Activated B cell treated with CpG ODN at 0.5 μM for 24 hours (primary cell): ENCODE measurements at places on chromosomes 11 and 22. TPM values are rescaled to one million over a fixed set of nuclear protein-coding genes. Genes with fewer than 3 reads are reported as not detected.

Gene GP1BB
- not detected in 2 replicates for total RNA-seq

GRCh38 chr11:112538534-112539280 is 278.0 kb upstream of the PLET1 start:
- no peaks in the 10 kb centered on the region for H3K4me1 ChIP-seq
- no peak overlapping the region for H3K4me3 ChIP-seq
- peaks cover 18% of the 10 kb centered on the region for H3K27me3 ChIP-seq
- no peak overlapping the region for H3K27ac ChIP-seq

GRCh38 chr11:10607462-10608132 is 39.1 kb upstream of the LYVE1 start:
- H3K27me3 ChIP-seq = no peaks in the 10 kb centered on the region
- H3K27ac ChIP-seq = peak overlapping the region; percentile 90
- H3K4me1 ChIP-seq = peaks cover 99% of the 10 kb centered on the region

- H3K27me3 ChIP-seq = no peaks in the 10 kb centered on the region
- peaks cover 84% of the 10 kb centered on the region for H3K36me3 ChIP-seq
- H3K27ac ChIP-seq = no peak overlapping the region
- no peak for DNase-seq
These were observed 39.3 kb upstream of the MYO18B start for GRCh38 chr22:25702571-25703167.

DNA sequence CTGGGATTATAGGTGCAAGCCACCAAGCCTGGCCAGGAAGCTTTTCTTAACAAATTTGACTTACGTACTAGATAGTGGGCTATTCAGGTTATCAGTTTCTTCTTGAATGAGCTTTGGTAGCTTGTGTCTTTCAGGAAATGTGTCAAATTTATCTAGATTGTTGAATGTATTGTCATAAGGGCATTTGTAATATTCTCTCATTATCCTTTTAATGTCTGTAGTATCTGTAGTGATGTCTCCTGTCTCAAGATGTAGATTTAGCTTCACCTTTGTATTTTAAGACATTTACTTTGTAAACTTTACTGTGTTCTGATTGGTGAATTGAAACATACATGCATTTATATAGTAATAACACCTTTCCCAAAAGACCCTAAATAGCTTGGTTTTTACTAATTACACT is 20.7 kb downstream of the ARHGAP8 start:
- H3K4me3 ChIP-seq = no peak overlapping the region
- H3K27ac ChIP-seq = no peak overlapping the region
- H3K27me3 ChIP-seq = peaks cover 2% of the 10 kb centered on the region
- H3K4me1 ChIP-seq = no peaks in the 10 kb centered on the region
- H3K36me3 ChIP-seq = peaks cover 1% of the 10 kb centered on the region
- DNase-seq = no peak

- H3K27me3 ChIP-seq = peaks cover 26% of the 10 kb centered on the region
- H3K4me3 ChIP-seq = no peak overlapping the region
- H3K27ac ChIP-seq = no peak overlapping the region
- no peaks in the 10 kb centered on the region for H3K4me1 ChIP-seq
These were observed 83.9 kb upstream of the TIMP3 start for GRCh38 chr22:32717337-32718240.

DNA sequence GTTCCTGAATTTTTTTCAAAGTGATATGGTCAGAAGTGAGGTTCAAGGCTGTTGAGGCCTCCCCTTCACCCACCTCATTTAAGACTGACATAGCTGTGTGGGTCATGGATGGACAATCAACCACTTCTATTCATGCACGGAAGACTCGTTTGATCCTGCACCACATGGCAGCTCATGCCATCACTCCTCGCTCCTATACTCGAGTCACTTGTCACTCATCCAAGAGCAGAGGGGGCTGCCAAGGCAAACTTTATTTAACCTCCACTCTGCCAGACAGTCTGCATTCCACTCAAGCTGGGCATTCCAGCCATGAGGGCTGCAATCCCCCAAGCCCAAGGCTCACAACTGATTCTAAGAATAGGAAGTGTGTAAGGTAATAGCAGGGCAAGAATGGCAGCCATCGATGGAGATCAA is 34.1 kb downstream of the SNX19 start:
- no peak overlapping the region for H3K4me3 ChIP-seq
- H3K27me3 ChIP-seq = no peaks in the 10 kb centered on the region
- H3K4me1 ChIP-seq = no peaks in the 10 kb centered on the region
- H3K36me3 ChIP-seq = peaks cover 94% of the 10 kb centered on the region
- no peak for DNase-seq
- no peak overlapping the region for H3K27ac ChIP-seq

Gene DRD2
- total RNA-seq = not detected in 2 replicates

Gene SYCE3
- total RNA-seq = not detected in 2 replicates

GRCh38 chr11:33843018-33843417 is 48.9 kb downstream of the LMO2 start:
- H3K4me3 ChIP-seq = no peak overlapping the region
- peaks cover 26% of the 10 kb centered on the region for H3K27me3 ChIP-seq
- H3K36me3 ChIP-seq = no peaks in the 10 kb centered on the region
- DNase-seq = no peak
- no peaks in the 10 kb centered on the region for H3K4me1 ChIP-seq
- H3K27ac ChIP-seq = no peak overlapping the region

Gene ASPHD2
- 15.5 TPM in 2 replicates for total RNA-seq

DNA sequence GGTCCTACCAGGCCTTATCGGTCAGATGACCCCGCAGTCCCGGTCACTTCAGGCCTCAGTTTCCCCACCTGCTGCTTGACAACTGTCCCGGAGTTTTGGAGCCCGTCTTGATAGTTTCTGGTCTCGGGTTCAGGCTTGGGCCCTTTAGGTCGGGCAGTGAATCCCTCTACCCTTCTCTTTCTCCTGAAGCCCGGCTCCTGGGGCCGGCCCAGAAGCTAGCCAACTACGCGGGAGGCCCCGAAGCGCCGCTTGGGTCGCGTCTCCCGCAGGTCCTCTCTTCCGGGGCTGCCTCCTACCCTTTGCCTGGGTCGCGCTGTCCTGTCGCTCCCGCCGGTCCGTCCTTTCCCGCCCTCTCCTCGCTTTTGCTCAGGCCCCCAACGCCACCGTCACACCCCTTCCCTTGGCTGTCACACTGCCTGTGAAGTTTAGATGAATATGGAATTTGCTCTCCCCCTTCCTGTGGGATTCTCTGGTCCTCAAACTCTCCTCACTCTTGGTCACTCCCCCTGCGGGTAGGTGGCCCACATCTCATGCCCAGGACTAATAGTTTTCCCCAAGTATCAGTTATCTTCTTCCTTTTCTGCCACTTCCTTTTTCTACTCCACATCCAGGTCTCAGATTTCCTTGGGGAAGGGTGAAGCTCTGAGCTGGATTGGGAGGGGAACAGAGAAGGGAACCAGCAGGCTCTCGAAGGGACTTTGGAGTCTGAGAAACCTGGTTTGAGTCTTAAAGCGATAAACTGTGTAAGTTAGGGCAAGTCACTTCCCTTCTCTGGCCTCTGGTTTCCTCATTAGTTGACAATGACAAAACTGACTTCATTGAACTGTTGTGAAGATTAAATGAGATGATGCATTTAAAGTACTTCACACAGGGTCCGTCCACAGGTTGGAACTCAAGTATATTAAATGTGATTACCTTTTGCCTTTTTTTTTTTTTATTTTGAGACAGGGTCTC is 790 bp downstream of the RAB1B start:
- H3K27ac ChIP-seq = peak overlapping the region; percentile 97
- H3K4me3 ChIP-seq = peak overlapping the region; percentile 90
- no peak for DNase-seq
- H3K4me1 ChIP-seq = peaks cover 32% of the 10 kb centered on the region
- peaks cover 54% of the 10 kb centered on the region for H3K36me3 ChIP-seq

- no peak overlapping the region for H3K4me3 ChIP-seq
- no peaks in the 10 kb centered on the region for H3K36me3 ChIP-seq
- H3K4me1 ChIP-seq = no peaks in the 10 kb centered on the region
- H3K27ac ChIP-seq = no peak overlapping the region
- no peak for DNase-seq
These were observed 265.8 kb downstream of the GRM5 start for GRCh38 chr11:88799771-88800500.

DNA sequence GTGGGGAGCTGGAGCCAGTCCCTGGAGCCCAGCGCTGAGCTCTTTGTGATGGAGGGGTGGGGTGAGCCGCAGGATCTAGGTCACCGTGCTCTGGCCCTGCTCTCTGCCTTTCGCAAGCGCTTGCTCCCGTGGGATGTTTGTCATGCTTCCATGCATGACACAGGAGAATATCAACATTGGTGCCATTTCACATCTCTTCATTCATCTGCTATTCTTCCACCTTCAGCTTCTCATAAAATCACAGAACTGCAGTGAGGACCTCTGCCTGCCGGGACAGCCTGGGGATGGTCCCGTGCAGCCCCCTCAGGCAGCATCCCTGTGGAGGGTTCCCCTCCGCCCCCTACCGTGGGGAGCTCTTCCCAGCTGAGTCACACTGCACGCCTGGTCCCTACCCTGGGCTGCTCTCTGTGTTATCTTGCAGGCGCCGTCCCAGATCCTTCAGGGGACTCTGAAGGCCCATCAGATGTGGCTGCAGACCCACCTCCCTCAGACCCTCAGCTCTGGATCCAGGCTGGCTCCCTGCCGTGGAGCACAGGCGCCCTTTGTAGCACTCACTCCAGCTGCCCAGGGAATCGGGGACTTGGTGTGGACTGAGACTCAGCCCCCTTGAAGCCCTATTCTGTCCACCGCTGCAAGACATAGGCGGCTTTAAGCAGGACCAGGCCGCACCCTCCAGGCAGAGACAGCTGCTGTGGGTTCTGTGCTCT is 5.1 kb upstream of the SEPTIN5 start:
- no peak overlapping the region for H3K4me3 ChIP-seq
- no peak overlapping the region for H3K27ac ChIP-seq
- no peak for DNase-seq
- H3K4me1 ChIP-seq = peaks cover 2% of the 10 kb centered on the region

DNA sequence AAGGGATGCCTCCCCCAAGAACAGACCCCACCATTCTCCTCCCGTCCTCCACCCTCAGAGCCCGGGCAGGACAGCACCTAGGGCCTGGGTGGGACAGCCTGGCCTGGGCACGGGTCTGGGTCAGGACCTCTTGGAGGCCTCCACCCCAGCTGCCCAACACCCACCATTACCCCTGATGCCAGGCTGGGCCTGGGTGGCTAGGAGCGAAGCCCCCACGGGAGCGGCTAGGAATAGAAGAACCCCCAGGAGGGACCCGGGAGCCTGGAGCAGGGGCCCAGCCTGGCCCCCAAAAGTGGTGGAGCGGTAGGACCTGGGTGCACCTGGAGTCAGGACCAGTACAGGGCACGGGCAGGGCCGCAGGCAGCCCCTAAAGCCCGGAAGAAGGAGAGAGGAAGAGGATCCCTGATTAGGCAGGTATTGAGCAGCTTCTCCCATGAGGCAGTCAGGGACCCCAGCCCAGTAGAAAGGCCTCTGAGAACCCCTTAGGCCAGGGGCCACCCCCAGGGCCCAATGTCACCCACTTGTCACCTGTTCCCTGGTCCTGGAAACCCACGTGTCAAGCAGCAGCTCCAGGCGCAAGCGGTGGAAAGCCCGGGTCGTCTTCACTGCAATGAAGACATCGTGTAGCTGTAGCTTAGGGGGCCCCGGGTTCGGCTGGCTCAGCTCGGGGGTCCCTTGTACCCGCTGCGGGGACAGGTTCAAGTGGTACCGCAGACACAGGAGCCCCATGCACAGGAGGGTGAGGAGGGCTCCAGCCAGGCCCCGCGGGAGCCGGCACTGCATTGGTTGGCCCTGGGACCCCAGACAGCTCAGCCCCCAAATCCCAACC is 575 bp downstream of the MFNG start:
- peak overlapping the region; percentile 93 for H3K4me3 ChIP-seq
- H3K27me3 ChIP-seq = no peaks in the 10 kb centered on the region
- H3K27ac ChIP-seq = peak overlapping the region; percentile 94
- H3K36me3 ChIP-seq = peaks cover 34% of the 10 kb centered on the region
- DNase-seq = no peak
- peaks cover 49% of the 10 kb centered on the region for H3K4me1 ChIP-seq

DNA sequence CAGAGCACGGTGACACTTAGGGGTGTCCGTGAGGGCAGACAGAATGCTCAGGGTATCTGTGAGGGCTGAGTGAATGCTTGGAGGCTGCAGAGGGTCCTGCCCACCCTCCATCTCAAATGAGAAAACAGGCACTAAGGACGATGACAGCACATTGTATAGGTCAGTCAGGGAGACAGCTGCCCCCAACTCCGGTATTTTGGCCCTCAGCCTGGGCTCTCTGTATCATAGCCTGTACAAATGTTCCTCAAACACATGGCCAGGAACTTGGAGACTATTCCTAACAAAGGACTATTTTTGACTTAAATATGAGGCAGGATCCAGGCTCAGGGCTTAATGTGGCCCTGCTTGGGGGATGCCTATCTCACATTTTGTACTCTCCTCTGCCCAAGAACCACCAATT is 145.4 kb downstream of the OPCML start:
- H3K4me1 ChIP-seq = no peaks in the 10 kb centered on the region
- no peaks in the 10 kb centered on the region for H3K36me3 ChIP-seq
- H3K4me3 ChIP-seq = no peak overlapping the region
- H3K27ac ChIP-seq = no peak overlapping the region

Gene TMEM25
- total RNA-seq = 9.4 and 12.5 TPM in 2 replicates

Gene SYT13
- not detected in 2 replicates for total RNA-seq

Gene BACE1
- total RNA-seq = not detected in 2 replicates

- no peak for DNase-seq
- peaks cover 51% of the 10 kb centered on the region for H3K4me1 ChIP-seq
- peaks cover 12% of the 10 kb centered on the region for H3K36me3 ChIP-seq
- no peak overlapping the region for H3K27ac ChIP-seq
- H3K4me3 ChIP-seq = no peak overlapping the region
These were observed 14.5 kb downstream of the SLC35F2 start for GRCh38 chr11:107844041-107844440.

GRCh38 chr11:109309153-109309552 is 112.8 kb upstream of the C11orf87 start:
- no peaks in the 10 kb centered on the region for H3K4me1 ChIP-seq
- DNase-seq = no peak
- no peaks in the 10 kb centered on the region for H3K27me3 ChIP-seq
- H3K27ac ChIP-seq = no peak overlapping the region
- no peaks in the 10 kb centered on the region for H3K36me3 ChIP-seq

- H3K27ac ChIP-seq = no peak overlapping the region
- H3K27me3 ChIP-seq = no peaks in the 10 kb centered on the region
- peaks cover 15% of the 10 kb centered on the region for H3K4me1 ChIP-seq
- DNase-seq = no peak
These were observed 82.7 kb upstream of the LINC01488 start for GRCh38 chr11:69398529-69399492.

DNA sequence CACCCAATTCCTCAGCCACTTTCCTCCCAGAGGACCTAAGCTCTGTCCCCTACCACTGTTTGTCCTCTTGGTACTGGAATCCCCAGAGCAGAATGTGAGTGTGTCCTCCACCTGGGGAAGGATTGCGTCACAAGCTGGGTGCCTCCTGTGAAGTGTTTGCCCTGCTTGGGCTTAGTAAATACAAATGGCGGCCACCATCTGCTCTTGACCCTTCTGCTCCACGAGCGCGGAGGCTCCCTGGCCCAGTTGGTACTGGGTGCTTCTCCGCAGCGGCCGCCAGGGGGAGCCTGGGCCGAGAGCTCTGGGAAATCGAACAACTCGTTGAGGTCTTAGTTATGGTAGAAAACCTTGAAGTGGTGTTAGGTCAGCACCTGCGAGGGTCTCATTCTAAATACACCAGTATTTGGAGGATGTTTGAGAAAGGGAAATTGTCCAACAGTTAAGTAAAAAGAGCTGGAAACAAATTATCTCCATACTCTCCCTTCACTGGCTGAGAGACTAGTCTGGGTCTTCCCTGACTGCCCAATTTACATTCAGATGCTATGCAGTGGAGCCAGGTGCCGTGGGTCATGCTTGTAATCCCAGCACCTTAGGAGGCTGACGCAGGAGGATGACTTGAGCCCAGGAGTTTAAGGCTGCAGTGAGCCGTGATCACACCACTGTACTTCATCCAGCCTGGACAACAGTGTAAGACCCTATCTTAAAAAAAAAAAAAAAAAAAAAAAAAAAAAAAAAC is 74.6 kb upstream of the TEAD1 start:
- H3K4me3 ChIP-seq = no peak overlapping the region
- no peaks in the 10 kb centered on the region for H3K4me1 ChIP-seq
- DNase-seq = no peak
- no peak overlapping the region for H3K27ac ChIP-seq
- no peaks in the 10 kb centered on the region for H3K36me3 ChIP-seq
- no peaks in the 10 kb centered on the region for H3K27me3 ChIP-seq
